MV-4-11 (cell line): ENCODE measurements at places on chromosomes 11 and 22.
A peak's percentile ranks its signal among the peaks of the same experiment; 100 is the strongest.

DNA sequence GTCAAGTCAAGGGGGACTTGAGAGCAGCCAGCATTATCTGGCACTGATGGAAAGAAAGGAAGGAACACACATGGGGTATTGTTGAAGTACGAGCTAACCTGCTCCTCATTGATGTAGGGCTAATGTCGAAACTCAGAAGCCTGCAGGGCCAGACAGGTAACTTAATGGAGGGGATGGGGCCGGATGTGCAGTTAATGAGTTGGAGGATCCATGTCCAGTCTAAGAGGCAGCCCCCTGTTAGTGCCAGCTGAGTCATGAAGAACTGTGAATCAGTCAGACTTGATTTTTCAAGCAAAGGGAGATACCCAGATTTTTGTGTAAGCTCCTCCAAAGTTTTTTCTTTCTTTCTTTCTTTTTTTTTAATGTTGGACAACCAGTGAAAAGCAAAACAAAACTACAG is 65.6 kb downstream of the CECR2 start:
- DNase-seq, result no peak

- no peak for DNase-seq
These were observed 89.6 kb upstream of the CRYBB3 start for GRCh38 chr22:25109878-25110595.

GRCh38 chr11:13207270-13207664 is 70.3 kb upstream of the BMAL1 start:
- DNase-seq, result no peak

DNA sequence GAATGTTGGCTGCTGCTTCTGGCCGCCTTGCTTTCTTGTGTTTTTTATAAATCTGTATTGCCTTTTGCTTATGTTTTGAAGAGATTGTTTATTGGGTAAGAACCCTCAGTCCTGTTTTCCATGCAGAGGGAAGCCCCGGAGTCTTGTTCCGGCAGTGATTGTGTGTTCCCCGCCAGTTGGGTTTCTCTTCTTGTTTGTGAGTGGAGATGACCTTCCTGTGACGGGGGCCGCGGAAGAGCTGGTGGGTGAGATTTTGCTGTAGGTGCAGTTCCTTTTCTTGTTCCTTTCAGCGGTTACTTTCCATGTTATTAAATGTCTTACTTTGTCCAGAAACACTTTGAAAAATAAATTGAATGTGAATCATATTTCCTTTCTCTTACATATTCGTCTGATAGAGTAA is 8.3 kb downstream of the TBC1D22A start:
- DNase-seq, result peak; percentile 42

GRCh38 chr11:69394869-69395246 is 86.6 kb upstream of the LINC01488 start:
- peak; percentile 80 for DNase-seq

DNA sequence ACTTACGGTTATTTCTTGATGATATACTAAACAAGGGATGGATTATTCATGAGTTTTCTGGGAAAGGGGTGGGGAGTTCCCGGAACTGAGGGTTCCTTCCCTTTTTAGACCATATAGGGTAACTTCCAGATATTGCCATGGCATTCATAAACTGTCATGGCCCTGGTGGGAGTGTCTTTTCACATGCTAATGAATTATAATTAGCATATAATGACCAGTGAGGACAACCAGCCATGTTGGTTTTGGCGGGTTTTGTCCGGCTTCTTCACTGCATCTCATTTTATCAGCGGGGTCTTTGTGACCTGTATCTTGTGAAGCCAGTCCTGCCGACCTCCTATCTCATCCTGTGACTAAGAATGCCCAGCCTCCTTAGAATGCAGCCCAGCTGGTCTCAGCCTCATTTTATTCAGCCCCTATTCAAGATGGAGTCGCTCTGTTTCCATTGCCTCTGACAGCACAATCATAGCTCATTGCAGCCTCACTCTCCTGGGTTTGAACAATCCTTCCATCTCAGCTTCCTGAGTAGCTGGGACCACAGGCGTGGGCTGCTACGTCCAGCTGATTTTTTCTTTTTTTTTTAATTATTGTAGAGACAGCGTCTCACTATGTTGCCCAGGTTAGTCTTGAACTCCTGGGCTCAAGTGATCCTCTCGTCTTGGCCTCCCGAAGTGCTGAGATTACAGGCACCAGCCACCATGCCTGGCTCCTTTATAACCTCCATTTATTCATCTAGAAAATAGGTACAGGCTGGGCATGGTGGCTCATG is 52.6 kb upstream of the EMID1 start:
- peak; percentile 79 for DNase-seq

GRCh38 chr22:47299211-47299862 is 536.9 kb downstream of the TBC1D22A start:
- DNase-seq, result no peak

DNA sequence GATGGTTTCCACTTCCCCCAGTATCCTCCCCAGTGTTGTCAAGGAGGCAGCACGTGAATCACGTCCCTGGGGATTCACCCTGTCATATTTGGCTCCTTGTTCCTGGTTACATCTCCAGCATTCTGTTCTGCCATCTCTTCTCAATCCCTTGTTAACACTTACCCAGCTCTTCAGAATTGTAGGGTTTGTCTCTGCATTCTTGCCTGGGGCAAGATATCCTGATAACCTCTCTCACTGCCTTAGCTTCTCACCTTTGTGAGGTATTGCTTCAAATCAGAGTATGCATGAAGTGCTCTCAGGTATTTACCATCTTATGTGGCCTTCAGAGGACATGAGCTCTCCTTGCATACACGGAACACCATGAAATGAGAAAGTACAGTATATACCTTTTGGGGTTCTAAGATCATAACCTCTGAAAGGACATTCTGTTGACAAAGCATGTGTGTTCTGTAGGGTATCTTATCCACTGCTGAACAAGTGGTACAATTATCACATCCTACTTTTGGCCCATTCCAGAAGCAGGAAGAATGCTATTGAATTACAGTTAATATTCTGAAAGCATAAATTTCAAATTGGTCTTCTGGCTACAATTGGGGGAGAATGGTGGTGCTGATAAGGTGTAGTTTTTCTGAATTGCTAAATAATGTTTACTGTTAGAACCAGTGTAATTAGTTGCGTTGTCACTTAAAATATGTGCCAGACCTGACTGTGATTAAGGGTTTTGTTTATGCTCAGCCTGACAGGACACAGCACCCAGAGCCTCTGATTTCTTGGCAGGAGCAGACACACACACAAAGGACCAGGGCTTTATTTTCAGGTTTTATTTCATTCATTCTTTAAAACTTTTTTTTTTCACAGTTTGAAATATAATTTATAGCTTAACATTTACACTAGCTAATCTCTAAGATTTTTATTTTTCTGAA is 32.7 kb downstream of the VSTM5 start:
- no peak for DNase-seq

DNA sequence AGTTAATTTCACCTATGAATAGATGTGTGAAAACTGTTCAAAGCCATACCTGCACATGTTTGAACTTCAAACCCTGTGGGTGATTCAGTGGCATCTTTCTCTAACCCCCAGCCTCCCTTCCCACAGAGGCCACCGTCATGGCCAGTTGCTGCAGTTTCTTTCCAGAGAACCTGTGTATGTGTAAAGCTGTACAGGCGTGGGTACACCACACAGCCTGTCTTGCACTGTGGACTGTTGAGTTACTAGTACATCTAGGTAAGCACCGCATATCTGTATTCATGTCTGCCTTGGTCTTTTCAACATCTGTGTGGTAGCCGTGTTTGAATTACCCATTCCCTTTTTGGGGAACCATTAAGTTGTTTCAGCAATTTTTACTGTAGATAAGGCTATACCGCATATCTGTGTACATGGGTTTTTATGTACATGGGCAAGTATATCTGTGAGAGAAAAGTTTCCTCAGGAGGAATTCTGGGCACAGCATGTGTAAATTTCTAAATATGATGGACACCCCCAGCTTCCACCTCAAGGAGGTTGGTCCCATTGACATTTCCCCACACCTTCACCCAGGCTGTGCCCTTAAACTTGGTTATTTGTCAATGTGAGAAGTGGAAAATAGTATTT is 13.9 kb downstream of the NEAT1 start:
- DNase-seq, result no peak

GRCh38 chr11:99519095-99519494 is 498.3 kb downstream of the CNTN5 start:
- no peak for DNase-seq

DNA sequence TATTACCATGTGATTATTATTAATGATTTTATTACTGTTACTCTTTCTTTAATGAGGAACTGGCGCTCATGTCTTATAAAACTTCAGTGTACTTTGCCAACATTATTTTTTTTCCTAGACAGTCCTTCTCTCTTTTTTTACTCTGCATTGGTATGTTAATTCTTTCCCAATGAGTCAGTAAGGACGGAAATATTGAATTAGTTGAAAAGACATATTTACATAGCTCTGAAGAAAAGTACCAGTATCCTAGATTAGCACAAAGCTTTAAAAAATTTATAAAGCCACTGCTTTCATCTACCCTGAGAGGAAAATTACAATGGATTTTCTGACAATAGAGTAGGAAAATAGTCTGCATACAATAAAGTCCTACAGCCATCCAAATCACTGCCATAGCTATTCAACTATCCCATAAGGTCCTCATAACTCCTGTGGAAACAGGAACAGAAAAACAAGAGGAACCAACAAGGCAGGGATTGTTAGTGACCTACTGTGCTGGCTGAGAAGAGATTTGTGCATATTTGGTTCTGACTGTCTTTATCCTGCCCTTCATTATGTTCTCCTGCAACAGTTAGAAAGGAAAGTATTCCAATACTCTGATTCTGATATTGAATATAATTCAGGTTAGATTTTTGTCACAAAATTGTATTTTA is 314.4 kb downstream of the AASDHPPT start:
- DNase-seq, result no peak

DNA sequence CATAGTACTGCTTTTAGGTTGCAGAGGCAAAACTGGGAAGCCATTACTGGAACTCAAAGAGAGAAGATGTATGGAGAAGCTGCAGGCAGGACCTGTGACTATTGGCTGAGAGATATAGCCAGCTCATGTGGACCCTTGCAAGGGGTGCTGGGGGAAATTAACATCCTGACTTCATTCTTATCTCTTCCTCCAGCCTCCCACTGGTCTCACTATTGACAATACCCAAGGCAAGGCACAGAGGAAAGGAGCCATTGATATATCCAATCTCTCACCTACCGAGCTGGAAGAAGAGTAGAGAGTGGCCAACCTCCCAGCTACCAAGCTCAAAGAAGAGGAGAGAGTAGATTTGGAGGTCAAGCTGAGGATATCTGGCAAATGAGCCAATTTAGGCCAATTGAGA is 36.8 kb upstream of the ZBED5 start:
- no peak for DNase-seq

DNA sequence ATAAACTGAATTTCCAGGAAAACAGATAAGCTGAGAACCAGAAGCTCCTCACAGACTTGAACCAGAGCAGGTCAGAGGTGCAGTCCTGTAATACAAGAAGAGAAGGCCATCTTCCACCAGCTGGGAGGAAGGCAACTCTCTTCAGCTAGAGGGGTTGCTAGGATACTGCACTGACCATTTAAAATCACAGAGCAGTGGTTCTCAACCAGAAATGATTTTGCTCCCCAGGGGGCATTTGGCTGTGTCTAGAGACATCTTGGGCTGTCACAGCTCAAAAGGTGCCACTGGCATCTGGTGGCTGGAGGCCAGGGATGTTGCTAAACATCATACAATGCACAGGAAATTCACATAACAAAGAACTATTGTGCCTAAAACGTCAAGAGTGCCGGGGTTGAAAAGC is 17.2 kb downstream of the OPCML start:
- no peak for DNase-seq

DNA sequence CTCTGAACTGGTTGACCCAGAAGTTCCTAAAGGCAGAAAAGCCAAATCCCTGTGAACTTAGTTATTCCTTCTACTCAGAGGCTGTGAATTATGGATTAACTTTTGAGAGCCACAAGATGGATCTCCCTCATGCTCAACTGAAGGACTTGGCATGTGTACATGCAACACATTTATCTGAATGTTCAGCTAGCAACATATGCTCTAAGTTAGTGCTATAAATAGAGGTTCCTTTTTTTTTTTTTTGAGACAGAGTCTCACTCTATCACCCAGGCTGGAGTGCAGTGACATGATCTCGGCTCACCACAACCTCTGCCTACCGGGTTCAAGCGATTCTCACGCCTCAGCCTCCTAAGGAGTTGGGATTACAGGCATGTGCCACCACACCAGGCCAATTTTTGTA is 40.1 kb downstream of the EIF4ENIF1 start:
- DNase-seq, result peak; percentile 80

DNA sequence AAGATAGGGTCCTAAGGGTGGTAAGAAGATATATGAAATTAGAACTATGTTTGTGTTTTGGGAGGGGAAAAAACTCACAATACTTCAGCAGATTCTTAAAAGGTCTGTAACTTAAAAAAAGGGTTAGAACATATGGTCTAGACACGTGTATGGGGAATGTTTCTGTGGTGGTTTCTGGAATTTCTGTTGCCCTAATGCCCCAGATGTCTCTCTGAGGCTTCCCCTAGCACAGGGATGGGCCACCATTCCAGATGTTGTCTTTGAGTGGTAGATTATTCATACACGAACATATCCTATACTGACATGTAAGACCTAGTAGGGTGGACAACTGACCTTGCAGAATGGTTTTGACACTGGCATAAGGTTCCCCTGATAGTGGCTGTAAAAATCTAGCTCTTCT is 26.2 kb downstream of the EHF start:
- DNase-seq, result no peak

- DNase-seq, result no peak
These were observed 259.2 kb upstream of the CTSC start for GRCh38 chr11:88596786-88597185.

GRCh38 chr11:103380031-103380430 is 270.8 kb downstream of the DYNC2H1 start:
- DNase-seq, result no peak

GRCh38 chr11:97290464-97291041 is 900.7 kb downstream of the JRKL start:
- no peak for DNase-seq

- no peak for DNase-seq
These were observed 24.0 kb upstream of the ATXN10 start for GRCh38 chr22:45647532-45648225.

DNA sequence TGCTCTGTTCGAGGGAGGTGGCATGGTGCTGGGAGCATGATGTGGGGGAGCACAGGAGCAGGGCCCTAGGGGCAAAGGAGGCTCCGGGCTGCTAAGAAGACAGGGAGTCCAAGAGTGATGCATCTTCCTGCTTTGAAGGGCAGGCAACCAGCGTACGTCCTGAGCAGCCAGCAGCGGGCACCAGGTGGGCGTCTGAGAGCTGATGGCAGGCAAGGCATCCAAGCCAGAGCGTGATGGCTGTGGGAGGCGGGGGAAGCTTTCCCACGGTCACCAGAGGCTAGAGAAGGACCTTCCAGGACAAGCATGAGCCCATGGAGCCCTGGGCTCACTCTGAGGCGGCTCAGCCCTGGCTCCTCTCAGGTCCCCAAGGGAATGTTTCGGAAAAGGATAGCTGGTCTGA is 32.2 kb downstream of the BRD1 start:
- no peak for DNase-seq
